ENCODE measurements at places on chromosomes 13 and 19.

DNA sequence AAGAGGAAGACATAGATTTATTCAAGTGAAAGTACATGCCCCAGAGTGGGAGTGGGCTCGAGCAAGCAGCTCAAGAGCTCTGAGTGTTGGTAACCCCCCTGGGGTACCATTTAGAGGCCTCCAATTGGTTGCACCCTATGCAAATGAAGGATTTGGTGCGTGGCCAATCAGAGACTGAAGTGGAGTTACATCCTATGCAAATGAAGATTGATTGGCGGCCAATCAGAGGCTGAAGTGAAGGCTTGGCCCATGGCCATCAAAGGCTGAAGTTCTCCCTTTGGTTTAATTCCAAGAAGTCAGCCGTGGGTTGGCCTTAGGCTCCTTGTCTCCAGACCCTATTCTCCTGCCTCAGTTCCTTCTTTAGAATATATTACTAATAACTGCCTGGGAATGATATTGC, 12.9 kb upstream of the IGFL1 start:
- no peak for DNase-seq

GRCh38 chr13:99731747-99732146, 230.5 kb downstream of the TM9SF2 start:
- no peak for DNase-seq

DNA sequence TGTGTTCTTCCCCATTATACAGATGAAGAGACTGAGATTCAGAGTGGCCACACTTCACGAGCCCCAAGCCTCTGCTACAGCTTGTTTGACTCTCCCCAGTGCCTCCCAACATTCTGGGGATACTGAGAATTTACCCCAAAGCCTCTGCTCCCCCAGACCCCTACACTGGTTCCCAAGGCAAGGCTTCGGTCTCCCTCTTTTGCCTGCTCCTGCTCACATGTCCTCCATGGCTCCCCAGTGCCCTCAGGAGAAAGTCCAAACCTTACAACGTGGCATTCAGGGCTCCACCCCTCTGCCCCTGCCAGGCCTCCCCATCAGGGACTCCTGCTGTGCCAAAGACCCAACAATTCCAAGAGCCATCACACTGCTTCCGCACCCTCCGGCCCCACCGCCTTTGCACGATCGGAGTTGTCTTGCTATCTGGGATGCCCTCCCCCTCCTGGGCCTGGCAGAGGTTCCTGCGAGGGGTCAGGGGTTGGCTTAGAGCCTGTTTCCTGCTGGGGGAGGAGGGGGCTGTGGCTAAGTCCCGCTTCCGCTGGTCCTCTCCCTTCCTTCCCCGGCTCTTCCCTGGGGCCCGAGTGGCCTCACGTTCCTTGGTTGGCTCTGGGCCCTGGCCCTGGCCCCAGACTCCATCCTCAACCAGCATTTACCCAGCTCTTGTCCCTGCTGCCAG, 15.4 kb downstream of the GTPBP3 start:
- DNase-seq = no peak

GRCh38 chr13:102643656-102644055, 46.9 kb downstream of the TPP2 start:
- DNase-seq = no peak

GRCh38 chr19:45154064-45154827, 6.5 kb downstream of the NKPD1 start:
- DNase-seq = no peak

DNA sequence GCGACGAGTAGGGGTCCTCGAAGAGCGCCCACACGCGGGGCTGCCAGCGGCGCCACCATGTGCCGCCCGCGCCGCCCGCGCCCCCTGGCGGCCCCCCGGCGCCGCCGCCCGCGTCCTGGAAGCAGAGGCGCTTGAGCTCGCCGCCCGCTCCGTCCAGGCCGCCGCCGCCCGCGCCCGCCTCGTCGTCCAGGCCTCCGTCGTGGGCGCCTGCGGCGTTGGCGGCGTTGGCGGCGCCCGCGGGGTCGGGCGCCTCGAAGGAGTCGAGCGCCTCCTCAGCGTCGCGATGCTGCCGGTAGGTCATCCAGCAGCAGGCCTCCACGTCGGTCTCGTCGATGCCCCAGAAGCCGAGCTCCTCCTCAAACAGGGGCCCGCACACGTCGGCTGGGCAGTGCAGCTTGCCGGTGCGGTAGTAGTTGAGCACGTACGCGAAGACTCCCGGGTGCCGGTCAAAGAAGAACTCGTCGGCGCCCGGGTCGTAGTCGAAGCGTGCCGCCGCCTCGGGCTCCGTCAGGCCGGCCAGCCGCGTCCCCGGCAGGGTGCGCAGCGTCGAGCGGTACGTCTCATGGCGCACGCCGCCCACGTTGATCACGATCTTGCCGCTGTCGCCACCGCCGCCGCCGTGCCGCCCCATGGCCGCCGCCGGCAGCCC, 829 bp downstream of the KCNC3 start:
- peak; percentile 26 for DNase-seq

DNA sequence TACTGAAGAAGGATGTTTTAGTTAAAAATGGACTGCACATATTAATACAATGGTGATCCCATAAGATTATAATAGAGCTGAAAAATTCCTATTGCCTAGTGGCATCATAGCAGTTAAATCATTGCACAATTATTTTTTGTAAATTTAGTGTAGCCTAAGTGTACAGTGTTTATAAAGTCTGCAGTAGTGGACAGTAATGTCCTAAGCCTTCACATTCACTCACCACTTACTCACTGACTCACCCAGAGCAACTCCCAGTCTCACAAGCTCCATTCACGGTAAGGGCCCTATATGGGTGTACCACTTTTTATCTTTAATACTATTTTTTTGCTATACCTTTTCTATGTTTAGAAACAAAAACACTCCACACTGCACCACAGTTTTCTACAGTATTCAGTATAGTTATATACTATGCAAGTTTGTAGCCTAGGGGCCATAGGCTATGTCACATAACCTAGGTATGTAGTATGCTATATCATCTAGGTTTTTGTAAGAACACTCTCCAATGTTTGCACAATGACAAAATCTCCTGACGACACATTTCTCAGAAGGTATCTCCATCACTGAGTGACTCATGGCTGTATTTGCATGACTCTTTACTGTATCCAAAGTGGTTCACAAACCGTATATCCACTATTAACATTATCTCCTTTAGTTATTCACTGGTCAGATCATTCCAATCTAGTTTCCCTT, 536.0 kb downstream of the KLF12 start:
- DNase-seq = no peak

GRCh38 chr13:26965952-26966700, 205.5 kb downstream of the USP12 start:
- no peak for DNase-seq

GRCh38 chr13:52446265-52446664, 4.2 kb downstream of the VPS36 start:
- DNase-seq = no peak

DNA sequence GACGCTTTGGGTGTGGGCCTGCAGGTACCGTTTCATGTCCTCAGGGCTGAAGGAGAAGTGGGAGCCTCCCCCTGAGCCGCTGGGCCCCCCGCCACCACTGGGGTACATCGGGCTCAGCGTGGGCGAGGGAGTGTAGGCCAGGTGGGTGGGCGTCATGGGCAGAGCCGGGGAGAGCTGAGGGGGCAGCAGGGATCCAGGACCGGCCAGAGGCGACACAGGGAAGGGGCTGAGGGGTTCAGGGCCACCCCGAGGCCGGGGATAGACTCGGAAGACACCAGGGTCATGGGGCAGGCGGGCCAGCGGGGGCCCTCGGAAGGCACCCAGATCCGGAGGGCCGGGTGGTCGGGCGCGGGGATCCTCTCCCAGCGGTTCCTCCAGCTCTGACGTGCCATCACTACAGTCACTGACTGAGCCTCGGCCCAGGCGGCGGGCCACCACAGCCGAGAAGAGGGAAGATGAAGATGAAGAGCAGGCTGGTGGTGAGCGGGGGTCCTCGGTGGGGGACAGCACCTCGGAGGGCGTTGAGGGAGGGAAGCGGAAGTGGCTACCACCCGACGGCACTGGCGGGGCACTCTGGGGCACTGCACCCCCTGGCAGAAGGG, 5.7 kb downstream of the ERF start:
- no peak for DNase-seq

Data from activated T-cell treated with anti-CD3 and anti-CD28 coated beads for 1 hour (primary cell).